ENCODE measurements at places on chromosomes 12 and 14.

GRCh38 chr14:76313303-76313702, 62.6 kb upstream of the ESRRB start:
- no peak for DNase-seq

- no peak for DNase-seq
Observed at GRCh38 chr14:57291692-57292647, 23.2 kb downstream of the AP5M1 start.

DNA sequence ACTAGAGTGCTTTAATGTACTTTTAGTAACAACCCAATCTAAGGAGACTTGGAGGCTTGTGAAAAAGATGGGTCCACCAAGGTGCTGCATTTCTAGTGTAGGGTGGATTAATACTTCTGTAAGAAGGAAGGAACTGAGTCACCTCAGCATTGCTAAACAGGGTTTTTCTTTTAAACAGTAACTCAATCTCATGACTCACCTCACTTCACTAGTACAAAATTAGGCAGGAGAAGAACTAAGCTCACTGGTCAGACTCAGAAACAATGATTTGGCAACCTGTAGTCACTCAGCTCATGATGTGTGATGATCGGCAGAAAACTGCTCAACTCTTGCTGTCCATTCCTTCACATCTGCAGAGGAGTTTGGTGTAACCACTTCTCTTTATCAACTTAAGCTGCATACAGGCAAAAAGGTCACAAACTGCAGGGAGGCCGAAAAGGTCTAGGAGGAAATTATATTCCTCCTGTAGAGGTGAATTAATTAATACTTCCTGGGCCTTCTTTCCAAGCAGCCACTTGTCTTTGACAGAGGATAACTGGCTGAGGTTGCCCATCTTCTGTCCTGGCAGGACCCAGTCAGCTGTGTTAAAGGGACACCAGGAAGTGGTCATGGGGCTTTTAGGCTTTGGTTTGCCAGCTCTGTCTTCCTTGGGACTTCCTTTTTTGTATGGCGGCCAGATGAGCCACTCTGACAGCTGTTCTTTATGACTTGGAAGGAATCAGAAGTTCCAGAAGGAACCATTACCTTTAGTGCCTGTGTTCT, 466.9 kb downstream of the FUT8 start:
- DNase-seq: no peak

- DNase-seq: no peak
Observed at GRCh38 chr12:91637789-91638624, 455.4 kb upstream of the DCN start.

GRCh38 chr14:81363746-81364378, 36.3 kb downstream of the STON2 start:
- no peak for DNase-seq

DNA sequence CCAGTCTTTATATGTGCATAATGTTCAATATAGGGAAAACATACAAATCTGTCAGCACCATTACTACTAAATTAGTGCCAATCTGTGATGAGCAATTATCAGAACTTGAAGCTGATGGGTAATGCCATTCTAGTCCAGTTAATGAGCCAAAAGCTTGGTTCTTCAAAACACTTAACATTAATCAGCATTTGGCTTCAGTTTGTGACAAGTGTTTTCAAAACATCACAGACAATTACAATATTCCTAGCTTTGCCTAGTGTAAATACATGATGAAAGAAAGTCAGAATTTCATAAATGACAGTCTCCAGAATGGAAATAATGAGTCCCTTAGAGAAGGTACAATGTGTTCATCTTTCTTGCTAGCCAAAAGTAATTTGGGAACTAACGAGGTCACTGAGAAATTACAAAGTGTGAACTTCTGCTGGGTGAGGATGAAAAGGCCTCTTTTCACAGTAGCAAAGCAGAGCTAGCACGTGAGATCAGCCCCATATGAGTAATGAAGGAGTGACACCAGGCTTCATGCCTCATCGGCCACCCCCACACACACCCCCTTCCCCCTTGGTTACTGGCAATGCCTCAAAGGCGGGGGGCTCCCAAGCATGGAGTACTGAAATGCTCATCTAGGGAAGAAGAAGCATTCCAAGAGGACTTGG, 180.6 kb upstream of the EEA1 start:
- no peak for DNase-seq

GRCh38 chr12:21851151-21851550, 76.6 kb upstream of the KCNJ8 start:
- DNase-seq: no peak

DNA sequence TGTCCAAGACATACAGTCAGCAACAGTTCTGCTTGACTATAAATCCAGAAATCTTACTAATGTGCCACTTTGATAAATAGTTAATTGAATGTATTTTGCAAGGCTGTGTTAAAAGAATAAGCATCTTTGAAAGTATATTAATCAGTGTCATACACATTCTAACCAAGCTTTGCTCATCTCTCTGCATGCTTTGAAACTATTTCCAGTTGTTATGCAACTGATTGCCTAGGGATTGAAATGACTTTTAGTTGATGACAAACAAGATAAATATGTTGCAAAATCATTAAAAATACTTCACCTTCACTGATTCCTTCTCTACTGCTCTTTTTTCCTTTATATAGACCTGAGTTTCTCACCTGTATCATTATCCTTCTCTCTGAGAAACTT, 91.3 kb downstream of the AEBP2 start:
- DNase-seq: no peak

- peak; percentile 18 for DNase-seq
Observed at GRCh38 chr12:74541074-74541473, 3.4 kb downstream of the ATXN7L3B start.

DNA sequence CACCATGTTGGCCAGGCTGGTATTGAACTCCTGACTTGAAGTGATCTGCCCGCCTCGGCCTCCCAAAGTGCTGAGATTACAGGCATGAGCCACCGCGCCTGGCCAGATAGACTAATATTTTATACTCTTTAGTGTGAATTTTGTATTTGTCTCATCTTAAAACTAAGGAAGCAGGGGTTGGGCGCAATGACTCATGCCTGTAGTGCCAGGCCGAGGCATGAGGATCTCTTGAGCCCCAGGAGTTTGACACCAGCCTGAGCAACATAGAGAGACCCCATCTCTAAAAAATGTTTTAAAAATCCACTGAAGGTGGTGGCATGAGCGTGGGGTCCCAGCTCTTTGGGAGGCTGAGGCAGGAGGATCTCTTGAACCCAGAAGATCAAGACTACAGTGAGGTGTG, 9.0 kb downstream of the DYNC1H1 start:
- no peak for DNase-seq

DNA sequence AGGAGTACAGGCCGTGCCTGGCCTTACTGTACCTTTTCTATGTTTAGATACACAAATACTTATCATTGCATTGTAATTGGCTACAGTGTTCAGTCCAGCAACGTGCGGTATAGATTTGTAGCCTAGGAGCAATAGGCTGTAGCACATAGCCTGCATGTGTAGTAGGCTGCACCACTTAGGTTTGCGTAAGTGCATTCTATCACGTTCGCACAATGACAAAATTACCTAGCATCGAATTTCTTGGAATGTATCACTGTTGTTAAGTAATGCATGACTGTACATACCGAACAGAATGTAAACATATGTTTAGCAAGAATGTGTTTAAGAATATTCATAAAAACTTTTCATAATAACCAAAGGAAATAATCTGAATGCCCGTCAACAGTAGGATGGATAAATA, 31.9 kb downstream of the VRTN start:
- no peak for DNase-seq

DNA sequence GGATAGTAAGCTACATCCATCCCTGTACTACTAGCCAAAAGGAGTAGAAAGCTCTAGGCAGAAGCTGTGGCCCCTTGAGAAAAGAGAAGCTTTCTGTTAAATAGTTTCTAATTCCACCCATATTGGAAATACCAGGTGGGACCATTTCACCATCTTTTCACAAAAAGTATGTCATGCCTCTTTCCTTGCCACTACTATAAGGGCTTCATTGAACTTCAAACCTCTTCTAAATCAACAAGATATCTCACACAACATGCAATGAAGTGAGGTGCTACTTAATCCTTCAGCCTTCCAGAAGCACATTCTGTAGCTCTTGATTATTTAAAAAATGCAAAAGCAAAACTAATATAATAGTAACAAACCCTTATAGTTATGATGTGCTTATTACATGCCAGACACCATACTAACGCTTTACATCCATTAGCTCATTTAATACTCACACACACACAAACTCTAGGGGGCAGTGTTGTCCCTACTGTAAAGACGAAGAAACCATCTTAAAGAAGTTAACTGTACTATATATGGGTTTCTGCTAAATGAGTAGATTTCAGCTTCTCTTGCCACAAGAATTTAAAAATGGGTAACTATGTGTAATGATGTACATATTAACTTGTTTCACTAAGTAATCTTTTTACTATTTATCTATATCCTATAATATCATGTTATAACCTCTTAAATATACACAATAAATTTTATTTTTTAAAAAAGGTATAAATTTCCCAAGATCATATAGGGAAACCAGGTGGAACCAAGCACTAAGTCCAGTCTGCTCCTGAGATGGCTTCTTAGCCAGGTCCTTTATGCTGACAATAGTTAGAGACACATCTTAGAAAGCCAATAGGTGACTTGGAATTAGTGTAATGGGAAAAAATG, 124.4 kb downstream of the RPS29 start:
- DNase-seq: peak; percentile 78

GRCh38 chr14:51210594-51210993, 29.5 kb upstream of the TMX1 start:
- DNase-seq: no peak

- DNase-seq: no peak
Observed at GRCh38 chr14:90388437-90388836, 8.4 kb upstream of the CALM1 start.

DNA sequence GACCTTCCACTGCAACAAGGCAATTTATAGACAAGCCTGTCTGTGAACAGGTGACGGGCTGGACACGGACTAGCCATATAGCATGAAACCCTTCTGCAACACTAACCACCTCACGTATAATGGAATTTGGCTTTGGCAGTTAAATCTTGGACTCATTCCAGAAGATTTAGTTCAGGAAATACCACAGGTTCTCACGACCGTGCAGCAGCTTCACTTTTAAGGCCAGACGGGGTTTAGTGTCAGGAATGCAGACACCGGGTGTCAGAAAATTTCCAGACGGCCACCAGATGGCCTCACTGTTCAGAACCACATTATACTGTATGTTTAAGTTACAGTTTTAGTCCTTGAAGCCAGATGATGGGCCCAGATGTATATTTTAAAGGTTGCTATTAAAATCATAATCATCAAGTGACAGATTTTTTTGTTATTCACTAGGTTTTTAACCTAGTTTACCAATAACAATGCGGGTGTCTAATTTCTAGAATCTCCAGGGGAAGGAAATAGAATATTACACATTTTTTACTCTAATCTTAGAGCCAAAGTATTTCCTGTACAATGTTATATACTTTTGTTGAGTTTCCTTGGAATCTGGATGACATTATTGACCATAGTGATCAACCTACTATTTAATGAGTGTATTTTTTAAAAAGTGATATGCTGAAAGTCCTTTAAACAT, 90.5 kb upstream of the TMPO start:
- DNase-seq: peak; percentile 61

- DNase-seq: no peak
Observed at GRCh38 chr14:57408037-57408436, 17.7 kb downstream of the NAA30 start.

DNA sequence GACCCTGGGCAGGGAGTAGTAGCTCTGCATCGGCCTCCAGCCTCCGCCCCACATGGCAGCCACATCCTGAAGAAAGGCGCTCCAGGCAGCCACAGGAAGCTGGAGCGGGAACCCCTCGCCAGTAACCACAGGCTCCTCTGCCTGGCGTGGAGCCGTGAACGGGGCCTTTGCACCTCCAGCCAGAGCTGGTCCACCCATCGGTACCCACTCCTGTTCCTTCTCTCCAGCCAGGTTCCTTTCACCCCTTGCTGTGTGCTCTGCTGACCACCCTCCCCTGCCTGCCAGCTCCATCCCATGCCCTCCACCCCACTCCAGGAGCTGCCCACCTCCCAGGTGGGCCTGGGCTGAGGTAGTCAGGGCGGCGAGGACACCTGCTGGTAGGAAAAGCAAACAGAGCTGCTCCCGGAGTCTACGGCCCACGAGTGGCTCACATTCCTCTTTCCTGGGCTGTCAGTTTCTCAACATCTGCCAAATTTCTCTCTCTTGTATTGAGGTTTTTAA, 2.7 kb downstream of the TGFB3 start:
- peak; percentile 5 for DNase-seq

- DNase-seq: no peak
Observed at GRCh38 chr12:97752129-97752528, 289.5 kb downstream of the RMST start.

- no peak for DNase-seq
Observed at GRCh38 chr12:96514328-96514727, 25.0 kb downstream of the CFAP54 start.

DNA sequence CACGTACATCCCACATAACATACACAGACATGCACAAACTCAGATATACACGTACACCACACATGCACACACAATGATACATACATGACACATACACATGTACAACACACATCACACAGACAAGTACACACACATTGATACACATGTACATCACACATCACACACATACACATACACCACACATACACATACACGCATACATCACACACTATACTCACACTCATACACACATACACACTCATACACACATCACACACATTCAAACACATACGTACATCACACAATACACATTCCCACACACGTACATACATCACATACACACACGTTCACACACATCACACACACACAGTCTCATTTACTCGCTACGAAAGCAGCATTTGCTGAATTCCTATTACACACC, 4.5 kb downstream of the ZNF605 start:
- no peak for DNase-seq

DNA sequence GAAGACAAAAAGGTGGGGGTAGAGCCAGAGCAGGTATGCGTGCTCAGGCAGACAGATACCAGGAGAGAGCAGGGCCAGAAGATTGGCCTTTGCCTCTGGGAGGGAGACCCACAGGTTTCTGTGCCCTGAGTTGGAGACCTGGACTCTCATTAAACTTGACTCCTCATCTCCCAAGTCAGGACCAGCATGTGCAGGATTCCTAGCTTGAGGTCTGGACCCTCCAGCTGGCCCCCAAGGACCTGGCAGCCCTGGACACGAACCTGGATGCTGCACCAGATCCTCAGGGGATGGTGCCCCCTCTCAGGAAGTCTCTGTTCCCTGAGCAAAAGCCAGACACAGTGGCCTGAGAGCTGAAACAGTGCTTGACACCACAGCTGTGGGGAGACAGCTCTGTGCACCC, 10.5 kb upstream of the KRT73 start:
- no peak for DNase-seq
